Fibroblast of lung (primary cell): ENCODE measurements at places on chromosomes 6 and 20. TPM values are rescaled to one million over a fixed set of nuclear protein-coding genes. Genes with fewer than 3 reads are reported as not detected.

GRCh38 chr6:4942673-4943009 is 61.2 kb downstream of the RPP40 start:
- DNase-seq = no peak
- H3K36me3 ChIP-seq = peaks cover 6% of the 10 kb centered on the region
- peak overlapping the region; percentile 68 for H3K27ac ChIP-seq
- H3K4me1 ChIP-seq = peaks cover 21% of the 10 kb centered on the region
- H3K4me3 ChIP-seq = no peak overlapping the region

- peaks cover 2% of the 10 kb centered on the region for H3K27me3 ChIP-seq
- no peak overlapping the region for H3K4me3 ChIP-seq
- H3K36me3 ChIP-seq = no peaks in the 10 kb centered on the region
- no peak overlapping the region for H3K27ac ChIP-seq
- no peaks in the 10 kb centered on the region for H3K4me1 ChIP-seq
Measured at GRCh38 chr6:16822975-16823717, 61.9 kb upstream of the ATXN1 start.

The RRAGD gene
- polyA plus RNA-seq = 0.07 and 0.08 TPM in 2 replicates

- H3K27me3 ChIP-seq = no peaks in the 10 kb centered on the region
- no peaks in the 10 kb centered on the region for H3K4me1 ChIP-seq
- no peak overlapping the region for H3K27ac ChIP-seq
- no peak overlapping the region for H3K4me3 ChIP-seq
Measured at GRCh38 chr6:170237999-170238740, 52.7 kb downstream of the DLL1 start.

The SLC32A1 gene
- polyA plus RNA-seq = not detected in 2 replicates

GRCh38 chr6:91697010-91697695 is 1110.3 kb upstream of the MAP3K7 start:
- H3K27me3 ChIP-seq = no peaks in the 10 kb centered on the region
- H3K4me1 ChIP-seq = no peaks in the 10 kb centered on the region
- no peak overlapping the region for H3K27ac ChIP-seq
- H3K36me3 ChIP-seq = no peaks in the 10 kb centered on the region
- no peak overlapping the region for H3K4me3 ChIP-seq

- H3K4me1 ChIP-seq = no peaks in the 10 kb centered on the region
- no peaks in the 10 kb centered on the region for H3K27me3 ChIP-seq
- no peaks in the 10 kb centered on the region for H3K36me3 ChIP-seq
- no peak overlapping the region for H3K4me3 ChIP-seq
- no peak for DNase-seq
Measured at GRCh38 chr20:53059848-53060247, 87.7 kb downstream of the TSHZ2 start.

DNA sequence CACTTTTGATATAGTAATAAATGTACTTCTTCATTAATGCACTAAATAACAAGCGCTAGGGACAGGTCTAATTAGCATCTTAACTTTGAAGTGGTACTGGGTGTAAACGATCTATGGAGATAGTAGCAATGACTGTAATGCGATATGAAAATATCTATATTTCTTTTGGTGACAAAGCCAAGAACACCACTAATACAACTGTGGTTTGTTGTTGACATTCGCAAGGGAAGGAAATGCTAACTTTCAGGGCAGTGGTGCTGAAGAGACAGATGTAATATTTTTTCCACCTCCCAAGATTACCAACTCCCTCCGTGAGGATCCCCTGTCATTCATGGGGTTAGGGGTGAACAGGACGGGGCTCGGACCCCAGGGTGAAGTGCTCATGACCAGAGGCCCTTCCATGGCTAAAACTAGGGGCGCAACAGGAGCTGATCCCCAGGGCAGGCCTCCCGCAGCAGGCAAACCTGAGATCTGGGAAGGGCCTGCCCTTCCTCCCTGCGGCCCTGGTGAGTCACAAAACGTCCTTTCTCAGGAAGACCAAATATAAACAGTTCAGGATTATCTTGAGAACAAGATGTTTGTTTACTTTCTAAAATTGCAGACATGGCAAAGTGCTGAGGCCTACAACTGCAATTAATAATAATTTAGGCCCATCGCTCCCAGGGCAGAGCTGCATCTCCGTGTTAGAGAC is 65.0 kb upstream of the TOX2 start:
- peak; percentile 91 for DNase-seq
- H3K4me1 ChIP-seq = peaks cover 8% of the 10 kb centered on the region
- H3K4me3 ChIP-seq = no peak overlapping the region
- no peaks in the 10 kb centered on the region for H3K27me3 ChIP-seq
- no peaks in the 10 kb centered on the region for H3K36me3 ChIP-seq

The SEMG1 gene
- polyA plus RNA-seq = not detected in 2 replicates

- no peaks in the 10 kb centered on the region for H3K4me1 ChIP-seq
- H3K27me3 ChIP-seq = no peaks in the 10 kb centered on the region
- H3K27ac ChIP-seq = no peak overlapping the region
- DNase-seq = no peak
Measured at GRCh38 chr20:24938498-24938897, 10.6 kb upstream of the CST7 start.

The PRDM13 gene
- polyA plus RNA-seq = not detected in 2 replicates
